Hindlimb muscle (tissue), 1 donor: ENCODE measurements at places on chromosomes 12 and 14.

- DNase-seq = no peak
Observed at GRCh38 chr12:22047494-22047893, 1.5 kb downstream of the CMAS start.

GRCh38 chr12:65372574-65372973, 94.1 kb downstream of the MSRB3 start:
- no peak for DNase-seq

GRCh38 chr14:26577711-26578110, 20.1 kb downstream of the NOVA1 start:
- DNase-seq = no peak

- no peak for DNase-seq
Observed at GRCh38 chr12:53568809-53569557, 57.2 kb downstream of the ATF7 start.

DNA sequence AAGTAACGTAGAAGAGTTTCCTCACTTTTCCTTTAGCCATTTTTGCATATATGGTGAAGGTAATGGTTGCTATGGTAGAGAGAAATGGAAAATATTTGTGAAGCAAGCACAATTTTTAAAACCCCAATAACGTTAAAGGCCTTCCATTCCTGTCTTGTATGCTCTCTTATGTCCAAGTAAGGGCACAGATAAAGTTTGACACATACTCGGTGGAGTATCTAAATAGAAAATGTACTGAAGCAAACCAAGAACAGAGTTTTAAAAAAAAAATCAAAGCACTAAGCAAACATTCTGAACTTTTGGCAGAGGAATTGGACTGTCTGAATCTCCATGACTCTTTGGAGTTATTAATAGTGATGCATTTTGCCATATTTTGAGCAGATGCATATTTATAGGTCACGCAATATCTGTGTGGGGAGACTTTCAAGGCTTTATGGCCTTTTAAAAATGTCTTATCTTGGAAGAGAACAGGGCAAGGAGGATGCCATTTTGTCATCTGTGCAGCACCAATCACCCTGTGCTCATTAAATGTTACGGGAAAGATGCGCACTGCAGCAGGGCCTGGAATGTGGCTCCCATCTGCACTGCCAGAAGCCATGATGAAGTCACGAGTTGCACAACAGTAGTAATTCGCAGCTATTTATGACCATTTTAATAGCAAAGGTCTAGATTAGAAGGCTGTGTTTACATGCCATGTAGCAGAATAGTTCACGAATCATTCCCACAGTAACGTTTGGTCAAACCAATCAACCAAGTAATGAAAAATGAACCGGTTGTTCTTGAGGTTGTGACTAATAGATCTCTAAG, 23.3 kb upstream of the AMIGO2 start:
- no peak for DNase-seq
